NCI-H2081 (cell line): ENCODE measurements at places on chromosomes 7 and 10.

GRCh38 chr7:11181590-11181989, 207.9 kb downstream of the PHF14 start:
- no peak for DNase-seq

DNA sequence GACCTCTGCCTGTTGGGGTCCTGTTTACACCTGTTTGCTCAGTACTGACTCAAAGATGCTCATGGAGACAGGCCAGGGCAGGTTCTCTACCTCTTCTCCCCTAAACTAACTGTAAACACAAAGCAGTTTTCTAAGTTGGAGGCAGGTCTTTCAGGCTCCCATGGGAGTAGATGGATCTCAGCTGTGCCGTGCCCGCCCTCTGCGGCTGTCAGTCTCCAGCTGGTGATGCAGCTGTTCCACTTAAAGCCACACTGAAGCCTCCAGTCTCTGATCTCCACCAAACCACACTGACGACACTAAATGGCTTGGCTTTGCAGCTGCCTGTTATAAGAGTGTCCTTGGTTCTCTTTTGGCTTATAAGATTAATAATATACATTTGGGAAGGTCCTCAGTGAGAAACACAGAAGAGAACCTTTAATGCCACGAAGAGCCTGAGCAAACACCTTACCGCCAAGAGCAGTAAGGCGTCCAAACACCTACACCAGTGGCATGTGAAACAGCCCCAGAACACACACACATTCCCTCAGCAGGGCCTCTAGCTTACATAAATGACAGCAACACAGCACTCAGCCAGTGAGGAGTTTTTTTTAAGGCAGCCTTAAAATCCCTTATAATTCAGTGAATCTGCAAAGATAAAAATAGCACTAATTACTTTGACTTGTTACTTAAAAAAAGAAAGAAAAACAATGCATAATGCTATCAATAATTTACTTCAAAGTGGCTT, 60.4 kb upstream of the KCNIP2 start:
- DNase-seq = no peak

DNA sequence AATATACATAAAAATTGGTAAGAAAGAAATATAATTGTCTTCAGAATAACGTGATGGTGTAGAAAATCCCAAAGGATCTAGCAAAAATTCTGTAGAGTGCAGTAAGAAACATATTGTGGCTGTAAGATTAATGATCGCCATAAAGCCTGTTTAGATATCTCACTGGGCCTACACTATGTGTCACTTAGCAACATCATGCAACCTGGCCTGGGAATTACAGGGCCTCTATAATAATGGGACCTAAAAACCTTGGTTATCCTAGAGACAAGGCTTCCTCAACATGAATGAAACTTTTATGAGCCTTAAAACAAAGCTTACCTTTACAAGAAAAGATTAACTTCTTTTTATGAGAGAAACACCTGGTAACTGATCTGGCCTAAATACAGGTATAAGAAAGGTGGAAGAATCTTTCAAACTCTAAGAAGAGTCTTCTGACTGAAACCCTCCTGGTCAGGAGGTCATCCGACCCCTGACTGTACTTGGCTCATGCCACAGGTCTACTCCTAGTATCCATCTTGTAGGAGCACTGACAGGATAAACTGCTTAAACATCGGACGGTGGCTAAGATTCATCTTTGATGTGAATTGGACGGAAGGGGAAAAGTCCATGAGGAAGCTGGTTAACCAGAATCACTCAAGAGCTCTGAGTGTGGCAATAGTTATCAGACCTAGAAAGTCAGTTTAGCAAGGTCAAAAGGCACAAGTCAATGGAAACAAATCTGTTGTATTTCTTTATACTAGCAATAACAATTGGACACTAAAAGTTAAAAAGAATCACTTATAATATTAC, 1155.1 kb upstream of the SORCS1 start:
- DNase-seq = no peak

GRCh38 chr7:93161181-93161762, 13.1 kb upstream of the SAMD9L start:
- no peak for DNase-seq

DNA sequence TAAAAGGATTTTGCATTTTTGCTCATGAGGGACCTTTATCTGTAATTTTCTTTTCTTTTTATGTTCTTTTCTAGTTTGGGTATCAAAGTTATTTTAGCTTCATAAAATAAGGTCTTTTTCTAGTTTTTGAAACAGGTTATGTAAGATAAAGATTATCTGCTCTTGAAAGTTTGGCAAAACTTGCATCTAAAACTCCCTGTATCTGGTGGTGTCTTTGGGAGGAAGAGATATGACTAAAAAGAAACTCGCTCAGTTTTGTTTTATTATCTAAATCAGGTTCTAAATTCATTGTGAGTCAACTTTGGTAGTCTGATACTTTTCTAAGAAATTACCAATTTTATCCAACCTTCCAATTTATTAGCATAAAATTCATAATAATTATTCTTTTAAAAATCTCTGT, 55.1 kb downstream of the VCL start:
- no peak for DNase-seq

GRCh38 chr10:78109210-78109609, 75.5 kb downstream of the RPS24 start:
- DNase-seq = no peak

DNA sequence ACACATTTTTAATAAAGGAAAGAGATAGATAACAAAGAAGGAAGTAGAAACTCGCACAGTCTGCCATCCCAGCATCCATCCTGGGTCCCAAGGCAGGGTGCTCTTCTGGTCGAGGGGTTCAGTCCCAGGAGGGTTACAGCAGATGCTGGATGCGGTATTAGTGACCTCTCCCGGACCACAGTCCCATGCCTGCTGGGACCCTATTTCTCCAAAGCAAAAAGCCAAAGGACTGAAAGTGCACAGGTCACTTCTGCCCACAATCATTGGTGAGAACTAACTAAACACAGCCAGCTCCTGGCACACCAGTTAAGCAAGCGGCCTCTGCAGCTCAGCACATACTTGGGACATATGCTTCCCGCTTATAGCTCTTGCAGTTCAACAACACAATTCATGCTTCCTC, 96.1 kb upstream of the HABP2 start:
- DNase-seq = no peak

DNA sequence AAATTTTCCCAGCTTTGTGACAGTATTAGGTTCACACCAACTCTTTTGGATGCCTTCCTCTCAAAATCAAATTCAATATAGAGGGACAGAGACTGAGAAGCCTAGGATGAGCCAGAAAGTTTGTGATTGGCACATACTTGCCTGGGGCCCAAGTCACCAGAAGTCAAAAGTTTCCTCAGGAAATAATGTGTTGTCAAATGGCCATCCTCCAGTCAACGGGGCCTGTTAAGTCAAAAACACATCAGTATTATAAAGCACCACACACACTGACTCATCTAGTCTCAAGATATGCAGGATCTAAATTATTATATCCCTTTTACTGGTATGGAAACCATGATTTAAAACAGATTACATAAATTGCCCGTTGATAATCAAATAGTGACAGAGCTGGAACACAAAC, 158.1 kb downstream of the AHR start:
- no peak for DNase-seq

DNA sequence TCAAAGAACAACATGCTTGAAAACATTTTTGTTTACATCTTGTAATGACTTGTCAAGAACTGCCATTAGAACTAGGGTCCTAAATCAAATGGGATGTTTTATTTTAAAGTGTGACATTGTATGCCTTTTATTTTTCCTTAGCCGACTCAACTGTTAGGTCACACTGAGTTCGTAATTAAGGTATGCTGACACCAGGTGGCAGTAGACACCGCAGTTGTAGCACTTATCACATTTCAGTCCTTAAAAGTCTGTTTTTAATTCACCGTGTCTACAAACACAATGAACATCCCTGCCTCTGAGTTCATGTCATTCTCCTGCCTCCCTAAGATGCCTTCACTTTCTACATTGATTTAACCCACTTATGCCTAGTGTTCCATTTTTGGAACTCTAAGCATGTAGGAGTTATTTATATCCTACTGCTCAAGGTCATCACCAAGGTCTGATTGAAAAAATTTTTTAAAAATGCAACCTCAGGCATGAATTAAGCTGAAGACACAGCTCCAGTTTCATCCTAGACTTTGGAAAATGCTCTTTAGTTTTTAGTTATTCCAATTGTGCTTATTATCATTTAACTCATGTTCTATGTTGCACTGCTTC, 186.1 kb downstream of the BMPER start:
- no peak for DNase-seq

DNA sequence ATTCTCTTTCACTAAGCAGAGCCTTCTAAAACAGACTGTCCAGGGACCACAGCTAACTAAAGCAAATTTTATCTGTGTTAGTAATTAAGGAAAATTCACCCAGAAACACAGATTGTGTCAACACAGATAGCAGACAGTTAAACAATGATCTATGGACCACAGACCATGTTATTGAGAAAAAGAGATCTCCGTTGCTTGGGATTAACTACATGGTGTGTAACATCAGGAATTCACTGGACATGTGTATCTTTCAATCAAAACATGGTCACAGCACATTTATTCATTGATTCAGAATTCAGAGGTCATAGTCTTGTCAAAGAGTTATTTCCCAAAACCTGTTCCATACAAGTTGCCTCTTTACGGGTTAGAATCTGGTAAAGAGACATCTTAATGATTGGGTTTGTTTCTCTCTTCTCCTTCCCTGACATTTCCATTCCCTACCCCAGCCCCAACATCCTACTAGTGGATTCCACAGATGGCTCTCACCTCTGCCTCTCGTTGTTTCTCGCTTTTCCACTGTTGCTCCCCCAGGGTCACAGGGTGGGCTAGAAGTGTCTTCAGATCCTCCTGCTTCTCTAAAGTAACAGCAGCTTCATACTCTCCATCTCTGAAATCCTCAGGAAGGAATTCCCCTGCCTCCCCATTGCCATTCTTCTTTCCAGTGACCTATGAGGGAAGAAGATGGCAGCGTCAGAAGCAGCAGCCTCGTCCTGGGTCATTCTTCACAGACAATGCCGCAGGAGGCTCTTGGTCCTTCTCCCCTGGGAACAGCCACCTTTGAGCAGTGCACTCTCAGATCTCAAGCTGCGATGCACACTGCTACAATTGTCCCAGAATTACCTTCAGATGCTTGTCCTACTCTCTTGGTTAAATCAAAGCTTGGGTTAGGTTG, 958 bp downstream of the ANKRD1 start:
- DNase-seq = no peak

DNA sequence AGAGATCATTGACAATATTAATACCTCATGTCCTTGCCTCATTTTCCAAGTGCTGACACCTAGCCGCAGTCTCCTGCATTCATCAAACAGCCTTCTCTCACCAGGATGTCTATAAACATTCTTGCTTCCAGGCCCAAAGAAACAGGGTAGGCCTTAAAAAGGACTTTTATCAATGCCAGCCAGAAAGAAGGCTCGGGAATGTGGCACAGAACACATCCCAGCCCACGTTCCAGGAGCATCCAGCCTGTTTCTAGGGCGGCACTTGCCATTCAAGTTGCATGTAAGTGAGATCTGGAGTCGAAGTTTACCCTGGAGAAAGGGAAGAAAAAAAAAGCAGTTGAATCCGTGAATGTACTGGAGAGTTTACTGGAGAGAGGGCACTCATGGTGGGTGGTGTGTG, 1083.1 kb downstream of the KCNMA1 start:
- DNase-seq = no peak

- no peak for DNase-seq
Measured at GRCh38 chr7:123673752-123674398, 18.2 kb downstream of the LMOD2 start.

- DNase-seq = peak; percentile 73
Measured at GRCh38 chr7:118029826-118030422, 154.0 kb upstream of the LSM8 start.

- DNase-seq = no peak
Measured at GRCh38 chr10:118745056-118745455, 9.7 kb downstream of the CACUL1 start.

- no peak for DNase-seq
Measured at GRCh38 chr10:77320971-77321471, 316.6 kb downstream of the KCNMA1 start.

DNA sequence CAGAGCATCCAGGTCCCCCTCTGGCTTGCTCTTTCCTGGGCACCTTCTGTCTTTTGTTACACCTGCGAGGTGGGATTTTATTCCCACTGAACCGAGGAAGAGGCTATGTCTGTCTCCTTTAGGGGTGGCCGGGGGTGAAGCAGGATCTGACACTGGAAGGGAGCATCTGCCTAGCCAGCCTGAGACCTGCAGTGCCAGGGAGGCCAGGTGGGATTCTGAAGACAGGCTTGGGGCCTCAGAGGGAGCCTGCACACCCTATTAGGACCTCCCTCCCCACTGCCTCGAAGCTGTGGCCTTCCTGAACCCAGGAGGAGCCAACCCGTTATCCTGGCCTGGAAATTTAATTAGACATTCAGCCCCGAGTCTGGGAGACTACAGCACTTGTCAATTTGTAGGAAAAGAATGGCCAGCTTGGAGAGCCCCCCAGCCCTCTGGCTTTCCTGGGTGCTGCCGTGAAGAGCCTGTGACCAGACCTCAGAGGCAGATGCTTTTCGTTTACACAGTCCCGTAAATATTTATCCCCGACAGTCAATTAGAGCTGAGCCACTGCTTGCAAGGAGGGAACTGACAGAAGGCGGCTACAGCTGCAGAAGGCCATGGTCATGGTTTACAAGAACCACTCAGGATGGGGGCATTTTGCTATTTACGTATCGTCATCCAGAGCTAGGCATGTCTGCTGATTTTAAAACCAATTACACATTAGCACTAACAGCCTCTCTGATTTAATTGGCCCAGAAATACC, 19.7 kb downstream of the CHAT start:
- no peak for DNase-seq

- no peak for DNase-seq
Measured at GRCh38 chr7:55570218-55570873, 2.0 kb downstream of the VOPP1 start.

- peak; percentile 30 for DNase-seq
Measured at GRCh38 chr7:156640949-156641485, 443 bp downstream of the RNF32 start.

DNA sequence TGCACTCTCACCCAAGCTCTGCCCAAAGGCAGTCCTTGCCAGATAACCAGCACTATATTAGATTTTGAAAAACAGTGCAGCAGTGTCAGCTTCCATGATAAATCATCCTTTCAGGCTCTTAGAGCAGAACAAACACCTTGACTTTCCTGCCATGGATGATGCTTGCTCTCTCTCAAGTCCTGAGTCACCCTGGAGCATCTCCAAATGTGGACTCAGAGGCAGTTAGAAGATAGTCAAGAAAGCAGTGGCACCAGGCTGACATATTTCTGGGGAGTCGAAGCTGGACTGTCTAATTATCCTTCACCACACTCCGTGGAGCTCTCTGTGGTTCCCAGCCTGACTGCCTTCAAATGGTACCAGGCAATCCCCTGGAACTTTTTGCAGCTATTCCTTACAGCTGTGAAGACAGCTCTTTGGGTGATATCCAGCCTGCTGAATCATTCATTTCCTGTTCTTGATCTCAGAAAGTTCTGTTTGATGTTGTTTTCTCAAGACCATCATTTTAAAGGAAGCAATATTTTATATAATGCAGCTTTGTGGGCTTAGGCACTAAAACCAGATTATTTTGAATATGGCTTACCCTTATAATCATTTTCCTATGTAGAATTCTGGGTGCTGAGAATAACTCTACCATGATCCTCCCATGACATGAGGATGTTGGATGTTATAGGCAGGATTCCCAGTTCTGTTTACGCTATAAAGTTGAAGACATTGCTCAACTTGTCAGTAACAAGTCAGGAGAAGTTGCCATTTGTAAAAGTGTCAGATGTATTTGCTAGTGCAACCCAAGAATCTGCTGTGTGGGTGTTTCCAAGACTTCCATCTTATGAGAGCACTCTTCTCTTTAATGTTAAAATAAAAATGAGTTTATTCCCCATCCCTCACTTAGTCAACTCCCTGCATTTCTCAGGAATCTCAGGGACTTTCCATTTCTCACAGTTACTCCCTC, 233.8 kb downstream of the C7orf25 start:
- DNase-seq = no peak
